ENCODE measurements at places on chromosomes 2 and 18.

GRCh38 chr2:234884591-234884990, 67.2 kb upstream of the SH3BP4 start:
- no peak for DNase-seq

DNA sequence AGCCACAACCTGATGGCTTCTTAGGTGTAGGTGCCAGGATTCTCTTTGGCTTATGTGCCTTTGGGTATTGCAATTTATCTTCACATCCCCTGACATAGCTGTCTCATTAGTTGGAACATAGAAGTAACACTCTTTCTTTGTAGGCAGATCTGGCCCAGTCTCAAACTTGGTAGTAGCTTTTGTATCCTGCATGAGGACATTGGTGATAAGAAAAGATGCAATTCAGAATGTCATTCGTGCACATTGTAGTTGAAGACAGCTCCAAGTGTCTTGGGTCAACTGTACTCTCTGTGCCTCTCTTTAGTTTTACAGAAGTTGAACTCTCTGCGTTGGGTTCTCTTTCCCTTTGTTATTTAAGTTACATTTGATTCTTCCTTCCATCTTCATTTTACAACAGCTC, 69.6 kb upstream of the BCL11A start:
- no peak for DNase-seq

DNA sequence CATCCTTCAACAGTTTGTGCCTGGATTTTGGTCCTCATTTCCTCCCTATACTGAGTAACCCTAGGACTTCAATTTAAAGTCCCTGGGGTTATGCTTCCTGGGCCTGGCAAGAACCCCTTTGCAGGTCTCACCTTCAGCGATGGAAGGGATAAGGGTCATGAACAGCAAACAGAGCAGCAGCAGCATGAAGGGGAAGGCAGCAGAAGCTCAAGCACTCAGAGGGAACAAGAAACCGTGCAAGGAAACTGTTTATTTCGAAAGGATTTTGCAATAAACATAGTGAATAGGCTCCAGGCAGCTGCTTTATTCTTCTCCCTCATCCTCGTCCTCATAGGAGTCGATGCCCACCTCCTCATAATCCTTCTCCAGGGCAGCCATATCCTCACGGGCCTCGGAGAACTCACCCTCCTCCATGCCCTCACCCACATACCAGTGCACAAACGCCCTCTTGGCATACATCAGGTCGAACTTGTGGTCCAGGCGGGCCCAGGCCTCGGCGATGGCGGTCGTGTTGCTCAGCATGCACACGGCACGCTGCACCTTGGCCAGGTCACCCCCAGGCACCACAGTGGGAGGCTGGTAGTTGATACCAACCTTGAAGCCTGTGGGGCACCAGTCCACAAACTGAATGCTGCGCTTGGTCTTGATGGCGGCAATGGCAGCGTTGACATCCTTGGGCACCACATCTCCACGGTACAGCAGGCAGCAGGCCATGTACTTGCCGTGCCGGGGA, 2.8 kb upstream of the TUBA4B start:
- DNase-seq: no peak

DNA sequence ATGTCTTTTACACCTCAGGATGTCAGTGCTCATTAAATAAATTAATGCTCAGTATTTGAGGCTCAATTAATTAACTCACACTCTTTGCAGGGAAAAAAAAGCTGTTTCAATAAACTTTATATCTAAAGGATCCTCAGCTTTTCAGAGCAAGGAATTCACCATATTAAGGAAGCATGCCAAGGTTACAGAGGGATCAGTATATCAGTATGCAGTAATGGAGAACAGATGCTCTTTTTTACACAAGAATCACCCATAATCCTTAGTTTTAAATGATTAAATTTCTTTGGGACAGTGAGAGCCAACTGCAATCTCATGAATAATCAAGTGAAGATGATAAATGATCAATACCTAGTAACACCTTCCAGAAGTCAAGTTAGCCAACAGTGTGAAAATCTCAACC, 14.9 kb upstream of the LCT start:
- peak; percentile 27 for DNase-seq

DNA sequence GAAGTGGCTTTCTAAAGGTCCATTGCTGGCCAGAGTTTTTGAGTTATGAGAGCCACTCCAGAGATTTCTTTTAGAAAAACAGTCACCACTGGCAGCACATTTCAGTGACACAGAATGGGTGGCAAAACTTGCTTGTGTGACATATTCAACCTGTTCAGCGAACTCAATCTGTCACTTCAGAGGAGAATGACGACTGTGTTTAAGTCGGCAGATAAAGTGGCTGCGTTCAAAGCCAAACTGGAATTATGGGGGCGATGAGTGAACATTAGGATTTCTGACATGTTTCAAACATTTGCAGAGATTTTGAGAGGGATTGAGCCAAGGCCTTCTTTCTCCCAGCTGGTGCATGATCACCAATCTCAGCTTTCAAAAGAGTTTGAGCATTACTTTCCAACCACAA, 139.6 kb upstream of the B3GNT2 start:
- DNase-seq: no peak

GRCh38 chr2:40225670-40226210, 226.2 kb downstream of the SLC8A1 start:
- DNase-seq: peak; percentile 45

- peak; percentile 62 for DNase-seq
Measured at GRCh38 chr2:134413430-134413829, 159.6 kb downstream of the MGAT5 start.

- no peak for DNase-seq
Measured at GRCh38 chr18:45447355-45448265, 167.7 kb upstream of the SLC14A2 start.

DNA sequence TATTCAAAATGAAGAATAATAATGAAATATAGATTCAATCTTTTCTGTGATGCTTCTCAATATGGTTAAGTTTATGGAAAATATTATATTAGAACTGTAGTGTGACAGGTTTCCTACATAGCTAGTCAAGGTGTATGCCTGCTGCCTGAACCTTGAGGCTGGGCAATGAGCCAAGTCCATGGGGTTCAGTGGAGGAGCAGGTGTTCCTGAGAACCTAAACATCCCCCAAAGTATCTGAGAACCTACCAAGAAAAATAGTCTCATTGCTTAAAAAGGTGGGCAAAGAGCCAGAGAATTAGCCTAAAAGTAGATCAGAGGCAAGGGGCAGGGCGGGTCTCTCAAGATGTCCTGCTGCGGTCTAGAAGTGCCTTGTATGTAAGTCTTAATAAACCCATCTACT, 185.9 kb upstream of the SPHKAP start:
- DNase-seq: no peak
